ENCODE measurements at places on chromosomes 1 and 21.

DNA sequence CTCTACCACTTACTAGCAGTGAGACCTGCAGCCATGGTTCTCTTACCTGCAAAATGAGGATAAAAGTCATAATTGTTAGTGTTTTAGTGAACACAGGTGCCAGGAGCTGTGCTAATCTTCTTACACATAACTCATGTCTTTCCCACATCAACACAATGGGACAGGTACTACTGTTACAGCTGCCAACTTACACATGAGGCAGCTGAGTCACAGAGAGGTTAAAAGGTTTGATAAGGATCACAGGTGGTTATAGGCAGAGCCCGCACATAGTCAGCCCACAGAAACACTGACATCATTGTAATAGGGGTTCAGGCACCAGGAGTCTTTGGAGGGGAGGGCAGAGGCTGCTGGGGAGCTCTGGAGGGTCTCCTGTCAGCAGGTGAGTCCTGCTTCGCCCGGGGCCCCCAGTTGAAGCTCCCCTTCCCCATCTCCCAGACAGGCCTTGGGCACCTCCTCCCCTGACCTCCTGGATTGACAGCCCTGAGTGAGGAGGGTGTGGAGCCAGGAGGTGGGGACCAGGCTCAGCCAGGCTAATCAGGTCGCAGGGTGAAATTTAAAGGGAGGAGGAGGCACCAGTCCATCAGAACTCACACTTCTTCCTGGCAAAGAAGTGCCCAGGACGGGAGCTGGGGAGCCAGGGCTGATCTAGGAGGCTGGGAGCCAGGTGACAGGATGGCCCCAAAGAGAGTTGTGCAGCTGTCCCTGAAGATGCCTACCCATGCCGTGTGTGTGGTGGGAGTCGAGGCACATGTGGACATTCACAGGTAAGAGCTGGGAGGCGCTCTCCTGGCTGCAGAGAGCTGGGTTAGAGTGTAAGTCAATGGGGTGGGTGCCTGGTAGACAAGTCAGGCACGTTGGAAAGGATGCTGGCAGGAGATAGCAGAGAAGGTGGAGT is at the start of gene PADI1:
TSS of gene PADI1 (plus strand) at position 583 of the 895 bp plus-strand sequence. CDS start at position 673, 90 bp downstream.
- DNase-seq = no peak

- no peak for DNase-seq
Observed at GRCh38 chr1:163426505-163427251, 104.9 kb downstream of the NUF2 start.

GRCh38 chr1:107309962-107310361 is 169.1 kb downstream of the NTNG1 start:
- DNase-seq = no peak

DNA sequence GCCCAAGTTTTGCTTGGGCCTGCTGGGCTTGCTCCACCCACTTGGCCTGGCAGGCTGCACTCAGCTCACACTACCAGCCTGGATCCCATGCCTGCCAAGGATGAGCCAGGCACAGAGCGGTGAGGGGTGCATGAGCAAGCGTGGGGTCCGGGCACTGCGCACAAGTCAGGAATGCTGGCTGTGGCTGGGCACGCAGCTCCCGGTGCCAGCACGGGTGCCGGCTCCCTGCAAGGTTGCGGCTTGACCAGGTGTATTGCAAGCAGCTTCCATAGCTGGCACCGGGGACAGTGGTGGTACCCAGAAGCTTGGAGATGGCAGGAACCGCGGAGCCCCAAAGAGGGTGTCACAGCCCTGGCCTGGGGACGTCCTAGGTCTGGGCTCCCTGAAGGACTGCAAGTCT is 224.4 kb upstream of the NRIP1 start:
- no peak for DNase-seq

- no peak for DNase-seq
Observed at GRCh38 chr1:212490276-212490675, 57.6 kb downstream of the NENF start.

All from CD14-positive monocyte (primary cell).